GM12878 (cell line): ENCODE measurements at places on chromosomes 7 and 10. TPM values are rescaled to one million over a fixed set of nuclear protein-coding genes. Genes with fewer than 3 reads are reported as not detected.

PRRT4 gene
- not detected in 2 replicates for total RNA-seq

TMEM273 gene
- 20.9 and 23.5 TPM in 2 replicates for total RNA-seq

ENTPD7 gene
- total RNA-seq, result 6.5 and 6.7 TPM in 2 replicates

DNA sequence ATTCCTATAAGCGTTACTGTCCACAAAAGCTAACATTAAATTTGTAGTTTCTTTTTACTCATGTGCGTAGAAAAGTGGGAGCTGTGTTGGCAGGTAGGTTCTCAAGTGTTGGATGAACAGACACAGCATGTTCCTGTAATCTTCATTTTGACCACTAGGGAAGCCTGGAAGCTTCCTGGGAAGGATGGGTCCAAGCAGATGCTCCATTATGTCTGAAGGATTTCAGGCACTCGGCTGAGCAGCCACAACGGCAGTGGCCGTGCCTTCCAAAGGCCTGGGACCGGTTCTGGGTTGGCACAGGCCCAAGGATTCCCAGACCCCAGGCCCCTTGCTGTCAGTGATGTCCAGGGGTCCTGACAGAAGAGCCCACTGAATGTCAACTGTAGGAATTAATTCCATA lies 386.3 kb downstream of the TNS3 start:
- H3K4me3 ChIP-seq, result no peak overlapping the region
- no peaks in the 10 kb centered on the region for H3K27me3 ChIP-seq
- DNase-seq, result no peak

GRCh38 chr7:158723714-158724385 lies 19.2 kb upstream of the NCAPG2 start:
- H3K4me1 ChIP-seq, result no peaks in the 10 kb centered on the region
- H3K36me3 ChIP-seq, result no peaks in the 10 kb centered on the region
- no peaks in the 10 kb centered on the region for H3K27me3 ChIP-seq
- H3K4me3 ChIP-seq, result no peak overlapping the region
- no peak overlapping the region for H3K27ac ChIP-seq

- no peaks in the 10 kb centered on the region for H3K4me1 ChIP-seq
- H3K27ac ChIP-seq, result no peak overlapping the region
These were observed 22.5 kb upstream of the MYL7 start for GRCh38 chr7:44163591-44163990.

GRCh38 chr7:77950548-77950947 lies 152.0 kb downstream of the PHTF2 start:
- no peak overlapping the region for H3K27ac ChIP-seq
- no peaks in the 10 kb centered on the region for H3K36me3 ChIP-seq
- no peak for DNase-seq
- no peak overlapping the region for H3K4me3 ChIP-seq

DNA sequence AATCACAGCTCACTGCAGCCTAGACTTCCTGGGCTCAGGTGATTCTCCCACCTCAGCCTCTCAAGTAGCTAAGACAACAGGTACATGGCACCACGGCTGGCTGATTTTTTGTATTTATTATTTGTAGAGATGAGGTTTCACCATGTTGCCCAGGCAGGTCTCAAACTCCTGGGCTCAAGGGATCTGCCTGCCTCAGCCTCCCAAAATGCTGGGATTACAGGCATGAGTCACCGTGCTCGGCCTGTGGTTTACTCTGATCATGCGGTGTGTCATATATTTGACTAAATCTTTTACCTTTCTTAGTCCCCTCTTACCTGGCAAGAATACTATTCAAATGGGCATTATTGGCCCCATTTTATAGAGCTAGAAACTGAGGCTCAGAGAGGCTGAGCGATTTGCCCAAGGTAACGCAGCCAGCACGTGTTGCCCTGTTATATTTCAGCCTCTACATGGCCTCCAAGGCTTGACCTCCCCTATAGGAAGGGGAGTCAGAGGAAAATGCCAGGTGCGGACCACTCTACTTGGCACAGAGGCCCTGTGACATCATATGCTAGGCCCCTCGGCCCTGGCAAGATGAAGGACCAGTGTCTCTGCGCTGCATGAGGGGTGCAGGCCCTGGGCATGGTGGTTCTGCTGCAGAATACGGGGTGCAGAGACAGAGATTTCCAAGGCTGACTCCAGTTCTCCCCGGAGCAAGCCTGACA lies 8.2 kb downstream of the ZCCHC24 start:
- H3K4me1 ChIP-seq, result no peaks in the 10 kb centered on the region
- no peak overlapping the region for H3K4me3 ChIP-seq
- DNase-seq, result no peak
- no peak overlapping the region for H3K27ac ChIP-seq
- no peaks in the 10 kb centered on the region for H3K36me3 ChIP-seq

DNA sequence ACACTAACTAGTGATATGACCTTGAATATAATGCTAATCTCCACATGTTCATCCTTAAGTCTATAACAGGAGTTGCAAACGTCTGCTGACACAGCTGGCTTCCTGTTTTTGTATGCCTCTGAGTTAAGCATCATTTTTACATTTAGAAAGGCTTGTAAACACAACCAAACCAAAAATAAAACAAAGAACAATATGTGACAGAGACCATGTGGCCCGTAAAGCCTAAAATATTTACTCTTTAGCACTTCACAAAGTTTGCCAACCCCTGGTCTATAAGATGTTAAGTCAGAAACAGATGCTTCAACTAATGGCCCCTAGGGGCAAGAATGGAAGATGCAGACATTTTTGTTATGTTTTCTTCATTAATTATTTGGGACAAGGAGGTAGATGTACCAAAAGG lies 109.3 kb downstream of the CPEB3 start:
- no peaks in the 10 kb centered on the region for H3K4me1 ChIP-seq
- H3K4me3 ChIP-seq, result no peak overlapping the region
- H3K36me3 ChIP-seq, result no peaks in the 10 kb centered on the region
- DNase-seq, result no peak
- H3K27ac ChIP-seq, result no peak overlapping the region
